Activated T-cell treated with anti-CD3 and anti-CD28 coated beads, Interleukin-2, amount 50 U/mL, for 24 hours (primary cell): ENCODE measurements at places on chromosomes 12 and 14.
A peak's percentile ranks its signal among the peaks of the same experiment; 100 is the strongest.

DNA sequence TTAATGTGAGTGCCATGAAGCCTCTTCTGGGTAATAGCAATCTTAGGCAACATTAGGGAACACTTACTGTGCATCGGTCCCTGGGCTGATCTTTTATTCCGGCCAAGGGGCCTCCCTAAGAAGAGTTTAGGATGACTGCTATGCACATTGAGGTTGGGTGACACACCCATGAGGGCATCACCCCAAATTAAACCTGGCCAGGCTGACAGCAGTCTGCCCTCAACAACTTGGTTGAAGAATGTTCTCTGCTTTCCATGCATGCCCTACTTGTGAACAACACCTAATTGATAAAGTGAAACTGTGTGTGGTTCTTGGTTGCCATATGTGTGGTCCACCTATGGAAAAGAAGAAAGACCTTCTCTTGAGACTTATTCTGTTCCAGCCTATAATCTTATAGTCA is 1098.0 kb downstream of the BCL11B start:
- peak; percentile 53 for DNase-seq

DNA sequence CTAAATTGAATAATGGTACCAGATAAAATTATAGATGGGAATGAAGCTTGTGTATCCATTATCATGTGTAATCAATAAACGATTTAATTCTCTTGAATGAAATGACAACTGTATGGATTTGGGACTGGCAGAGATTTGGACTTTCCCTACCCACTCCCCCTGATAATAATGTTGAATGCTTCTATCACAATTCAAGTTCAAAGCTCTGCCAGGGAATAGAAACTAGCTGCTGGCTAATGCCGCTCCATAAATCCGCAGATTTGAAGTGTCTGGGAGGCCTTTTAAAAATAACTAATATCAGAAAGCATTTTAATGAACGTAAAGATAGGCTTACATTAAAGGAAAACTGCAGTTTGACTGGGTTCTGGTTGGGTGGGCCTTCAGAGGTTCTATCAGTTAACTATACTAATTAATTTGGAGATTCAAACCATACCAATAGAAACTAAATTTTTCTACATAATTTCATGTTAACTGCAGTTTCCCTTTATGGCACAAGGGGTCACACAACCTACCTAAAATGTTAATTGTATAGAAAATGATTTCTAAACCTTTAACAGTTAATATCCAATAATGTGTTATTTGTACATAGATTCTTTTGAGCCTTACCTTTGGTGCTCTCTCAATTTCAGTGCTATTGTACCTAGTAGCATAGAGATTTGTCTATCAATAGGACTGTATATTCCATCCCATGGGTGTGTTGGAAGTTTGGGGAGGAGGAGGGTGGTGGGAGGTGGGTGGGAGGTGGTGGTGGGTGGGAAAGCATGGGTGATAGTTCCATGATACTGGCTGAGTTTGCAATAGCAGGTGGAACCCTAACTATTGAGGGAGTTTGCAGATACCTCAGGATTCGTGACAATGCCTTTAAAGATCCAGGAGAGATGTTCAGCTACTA is 4.9 kb downstream of the HNRNPA1 start:
- DNase-seq: no peak

- peak; percentile 76 for DNase-seq
Measured at GRCh38 chr12:47767216-47767724, 5.8 kb upstream of the SLC48A1 start.

GRCh38 chr14:42224053-42224888 is 617.6 kb downstream of the LRFN5 start:
- DNase-seq: no peak

DNA sequence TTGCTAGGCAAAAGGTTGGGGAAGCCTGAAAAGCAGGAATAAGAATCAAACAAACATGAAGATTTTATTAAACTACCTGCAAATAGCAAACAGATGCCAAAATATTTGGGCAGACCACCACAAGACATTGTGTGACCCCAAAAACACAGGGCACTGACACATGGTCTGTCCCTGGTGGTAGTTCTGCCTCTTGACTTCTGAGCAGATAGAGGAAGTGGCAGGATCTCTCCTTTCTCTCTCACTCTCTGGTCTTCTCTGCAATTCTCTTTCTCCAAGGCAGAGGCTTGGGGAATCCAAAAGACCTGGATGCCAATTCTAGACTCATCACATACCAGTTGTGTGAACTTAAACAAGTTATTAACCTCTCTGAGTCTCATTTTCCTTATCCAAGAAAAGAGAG is 4.3 kb upstream of the PTGDR start:
- DNase-seq: no peak

GRCh38 chr14:55892906-55893305 is 225.3 kb upstream of the PELI2 start:
- no peak for DNase-seq

- DNase-seq: no peak
Measured at GRCh38 chr12:104340925-104341611, 37.5 kb downstream of the EID3 start.

GRCh38 chr12:66070378-66071120 is 60.0 kb downstream of the LLPH start:
- DNase-seq: no peak

DNA sequence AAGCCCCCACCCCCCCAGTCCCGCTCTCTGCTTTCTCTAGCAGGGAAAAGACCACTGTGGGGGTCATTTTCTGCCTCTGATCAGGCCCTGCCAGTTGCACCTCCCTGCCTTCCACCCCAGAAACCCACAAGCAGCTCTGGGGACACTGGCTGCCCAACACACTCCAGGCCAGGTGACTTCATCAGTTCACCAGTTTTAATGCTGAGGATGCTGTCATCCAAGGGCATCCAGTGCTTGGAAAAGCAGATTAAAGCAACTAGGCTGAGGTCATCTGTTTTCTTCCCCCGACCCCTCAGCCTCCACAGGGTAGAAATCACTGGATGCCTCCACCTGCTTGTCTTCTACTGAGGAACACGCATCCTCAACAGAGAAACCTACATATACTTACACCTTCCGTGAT is 282.4 kb downstream of the DPF3 start:
- DNase-seq: no peak

DNA sequence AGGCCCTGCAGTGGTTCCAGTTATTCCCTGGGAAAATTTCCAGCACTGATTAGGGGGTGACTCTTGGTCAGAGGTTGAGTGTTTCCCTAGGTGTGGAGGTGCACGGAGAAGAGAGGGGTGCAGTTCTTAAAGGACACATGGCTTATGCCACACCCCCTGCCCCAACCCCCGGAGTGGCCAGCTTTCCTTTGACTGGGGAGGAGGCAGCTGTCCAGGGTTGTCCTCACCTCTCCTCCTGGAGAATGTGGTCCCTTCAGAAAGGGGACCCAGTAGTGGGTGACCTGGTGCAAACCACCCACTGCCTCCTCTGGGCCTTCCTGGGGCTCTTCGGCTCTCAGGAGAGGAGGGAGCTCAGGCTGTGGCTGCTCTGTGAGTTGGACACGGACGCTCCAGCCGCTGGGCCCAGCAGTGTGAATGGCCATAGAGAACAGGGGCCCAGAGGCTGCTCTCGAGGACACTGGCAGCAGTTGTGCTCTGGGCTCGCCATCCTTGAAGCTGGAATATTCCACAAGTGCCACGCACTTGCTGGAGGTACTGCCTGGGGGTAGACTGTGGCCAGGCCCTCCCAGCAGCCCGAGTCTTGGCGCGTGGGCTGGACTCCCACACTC is 13.6 kb downstream of the PACS2 start:
- no peak for DNase-seq

- no peak for DNase-seq
Measured at GRCh38 chr12:100443434-100443833, 30.2 kb upstream of the NR1H4 start.

GRCh38 chr14:96790186-96790585 is 7.0 kb upstream of the VRK1 start:
- no peak for DNase-seq

DNA sequence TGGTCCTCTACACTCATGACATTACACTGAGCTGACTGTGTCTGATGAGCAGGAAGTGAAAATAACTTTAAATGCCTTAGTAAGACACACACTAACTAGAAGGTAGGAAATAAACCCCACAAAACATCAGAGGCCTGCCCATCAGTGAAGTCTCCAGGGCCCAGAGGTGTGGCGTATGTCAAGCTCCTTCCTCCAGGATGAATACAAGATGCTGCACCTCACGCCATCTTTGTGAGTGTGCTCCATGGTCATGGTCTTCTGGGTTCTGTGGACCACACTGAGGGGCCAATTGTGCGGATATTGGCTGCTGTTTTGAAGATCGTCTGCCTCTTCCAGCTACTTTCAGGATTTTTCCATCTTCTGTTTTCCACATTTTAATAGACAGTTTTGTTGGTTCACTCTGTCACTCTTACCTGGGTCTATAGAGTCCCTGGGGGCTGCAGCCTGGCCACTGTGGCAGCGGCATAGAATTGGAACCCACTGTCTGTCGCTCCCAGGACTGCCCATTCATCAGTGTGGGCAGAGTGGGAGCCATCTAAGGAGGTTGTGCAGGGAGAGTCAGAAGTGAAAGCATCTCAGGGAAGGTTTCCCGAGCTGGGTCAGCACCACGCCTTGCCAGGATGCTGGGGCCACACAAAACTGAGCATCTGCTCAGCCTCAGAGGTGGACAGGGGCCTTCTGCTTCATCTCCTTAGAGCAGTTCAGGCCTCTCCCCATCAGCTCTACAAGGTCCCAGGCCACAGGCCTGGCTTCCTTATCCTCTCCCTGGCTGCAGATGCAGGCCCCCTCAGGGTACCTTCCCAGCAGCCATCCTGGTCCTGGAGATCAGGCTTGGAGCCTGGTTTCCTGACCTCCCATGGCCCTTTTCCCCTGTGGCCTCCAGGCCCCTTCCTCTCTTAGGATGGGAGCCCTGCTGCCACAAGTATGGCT is 57.5 kb upstream of the C14orf180 start:
- DNase-seq: no peak

DNA sequence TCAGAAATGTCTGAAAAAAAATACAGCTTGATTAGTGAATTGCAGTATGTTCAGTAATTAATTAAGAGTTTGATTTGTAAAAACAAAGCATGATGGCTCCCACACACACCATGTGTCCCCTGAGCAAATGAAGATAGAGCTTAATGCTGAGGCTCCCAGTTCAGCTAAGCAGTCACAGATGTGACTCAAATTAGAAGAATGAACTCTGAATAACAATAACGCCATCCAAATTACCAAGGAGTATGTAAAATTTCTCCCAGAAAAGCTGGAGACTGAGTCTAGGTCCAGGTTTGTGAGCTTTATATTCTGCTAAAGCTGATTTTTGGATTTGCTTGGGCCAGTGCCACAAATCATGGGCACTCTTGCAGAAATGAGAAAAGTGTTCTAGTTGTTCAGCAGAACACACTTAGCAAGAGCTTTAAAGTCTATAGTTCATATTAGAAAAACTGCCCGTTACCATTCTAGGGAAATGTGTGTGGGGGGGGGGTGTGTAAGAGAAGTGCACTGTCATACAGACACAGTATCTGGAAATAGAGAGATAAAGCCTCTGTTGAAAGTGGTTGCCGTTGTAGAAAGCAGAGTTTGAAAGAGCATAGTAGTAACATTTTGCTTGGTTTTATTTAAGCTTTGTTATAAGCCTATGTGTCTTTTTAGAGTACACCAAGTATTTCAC is 253.1 kb downstream of the BCAT1 start:
- DNase-seq: no peak

DNA sequence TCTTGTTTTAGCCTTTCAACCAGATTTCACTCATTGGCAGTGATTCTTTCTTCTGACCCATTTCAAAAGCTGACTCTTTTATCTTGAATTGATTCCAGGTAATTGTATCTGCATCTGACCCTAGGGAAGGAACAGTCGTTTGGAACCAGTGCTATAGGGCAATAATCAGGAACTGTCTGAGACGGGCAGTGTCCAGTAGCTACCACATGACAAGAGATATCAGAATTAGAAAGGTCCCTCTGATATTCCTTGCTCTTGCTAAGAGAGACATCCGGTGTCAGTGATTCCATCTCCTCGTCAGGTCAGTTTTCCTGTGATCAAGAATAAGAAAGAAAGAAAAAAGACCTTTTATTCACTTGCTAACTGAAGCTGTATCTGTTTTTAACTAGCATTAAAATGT is 47.8 kb upstream of the PDE3A start:
- no peak for DNase-seq

GRCh38 chr14:86404425-86404824 is 874.5 kb downstream of the FLRT2 start:
- DNase-seq: no peak

DNA sequence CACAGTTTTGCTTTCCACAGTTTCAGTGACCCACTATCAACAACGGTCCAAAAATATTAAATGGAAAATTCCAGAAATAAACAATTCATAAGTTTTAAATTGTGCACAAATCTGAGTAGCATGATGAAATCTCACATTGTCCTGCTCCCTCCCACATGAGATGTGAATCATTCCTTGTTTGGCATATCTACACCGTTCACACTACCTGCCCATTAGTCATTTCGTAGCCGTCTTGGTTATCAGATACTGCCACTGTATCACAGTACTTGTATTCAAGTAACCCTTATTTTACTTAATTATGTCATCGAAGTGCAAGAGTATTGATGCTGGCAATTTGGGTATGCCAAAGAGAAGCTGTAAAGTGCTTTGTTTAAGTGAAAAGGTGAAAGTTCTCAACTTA is 145.3 kb downstream of the SLC5A8 start:
- no peak for DNase-seq

DNA sequence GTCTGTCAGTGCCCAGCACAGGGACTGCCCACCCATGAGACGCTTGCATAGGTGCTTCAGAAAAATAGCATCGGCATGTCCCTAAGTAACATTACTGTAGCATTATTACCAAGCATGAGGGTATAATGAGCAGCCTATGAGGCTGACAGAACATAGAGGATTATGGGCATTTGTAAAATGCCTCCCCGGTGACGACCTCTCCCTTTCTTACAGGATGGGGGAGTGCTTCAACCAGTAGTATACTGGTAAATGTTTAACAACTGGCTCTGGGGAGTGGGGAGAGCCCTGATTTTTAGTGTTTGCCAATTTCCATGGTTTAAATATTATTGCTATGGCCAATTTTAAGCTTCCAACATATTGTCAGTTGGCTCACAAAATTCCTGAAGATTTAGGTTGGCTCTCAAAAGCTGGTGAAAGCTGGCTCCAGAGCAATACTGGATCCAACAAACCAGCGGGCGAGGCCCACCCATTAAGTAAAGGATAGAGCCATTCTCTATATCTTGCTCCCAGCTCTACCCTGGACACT is 104.5 kb downstream of the ETNK1 start:
- no peak for DNase-seq

GRCh38 chr14:61555056-61555838 is 140.1 kb upstream of the HIF1A start:
- DNase-seq: no peak

DNA sequence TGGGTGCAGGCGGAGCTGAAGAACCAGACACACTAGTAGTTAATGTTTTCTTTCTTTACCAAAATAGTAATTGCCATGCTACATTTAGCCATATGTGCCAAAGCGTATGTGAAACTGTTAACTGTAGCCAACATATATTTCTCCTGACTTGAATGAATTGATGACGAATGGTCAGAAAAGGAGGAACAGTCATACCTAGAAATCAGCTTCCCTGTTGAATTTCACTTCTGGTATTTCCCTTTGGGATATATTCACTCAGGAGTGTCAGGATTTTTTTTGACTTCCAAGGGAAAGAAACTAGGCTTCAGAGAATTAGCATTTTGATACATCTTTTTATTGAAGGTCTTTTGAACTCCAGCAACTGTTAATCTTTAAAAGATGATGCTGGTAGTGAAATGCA is 87.0 kb downstream of the ERC1 start:
- no peak for DNase-seq
